Stimulated activated naive CD8-positive, alpha-beta T cell treated with anti-CD3 and anti-CD28 coated beads, Interleukin-15, Interleukin-2, amounts not matched to agents 100 U/mL and 50 U/mL, for 24 hours (primary cell): ENCODE measurements at places on chromosomes 12 and 14.

- no peak for DNase-seq
Observed at GRCh38 chr12:62268956-62269355, 8.8 kb downstream of the USP15 start.

GRCh38 chr14:20434701-20435581, 1.0 kb downstream of the KLHL33 start:
- DNase-seq, result no peak

DNA sequence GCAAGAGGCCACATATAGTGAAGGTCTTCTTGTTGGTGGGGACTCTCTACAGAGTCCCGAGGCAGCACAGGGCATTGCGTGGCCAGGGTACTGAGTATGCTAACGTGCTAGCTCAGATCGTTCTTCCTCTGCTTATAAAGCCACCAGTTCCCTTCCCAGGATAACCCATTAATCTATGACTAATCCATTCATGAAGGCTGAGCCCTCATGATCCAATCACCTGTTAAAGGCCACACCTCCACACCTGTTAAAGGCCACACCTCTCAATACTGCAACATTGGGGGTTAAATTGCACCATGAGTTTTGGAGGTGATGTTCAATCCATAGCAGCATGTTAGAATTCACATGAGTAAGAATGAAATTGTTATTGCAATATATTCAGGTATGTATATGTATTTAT, 12.8 kb upstream of the YARS2 start:
- no peak for DNase-seq

- no peak for DNase-seq
Observed at GRCh38 chr14:69673578-69674305, 62.3 kb downstream of the SUSD6 start.

DNA sequence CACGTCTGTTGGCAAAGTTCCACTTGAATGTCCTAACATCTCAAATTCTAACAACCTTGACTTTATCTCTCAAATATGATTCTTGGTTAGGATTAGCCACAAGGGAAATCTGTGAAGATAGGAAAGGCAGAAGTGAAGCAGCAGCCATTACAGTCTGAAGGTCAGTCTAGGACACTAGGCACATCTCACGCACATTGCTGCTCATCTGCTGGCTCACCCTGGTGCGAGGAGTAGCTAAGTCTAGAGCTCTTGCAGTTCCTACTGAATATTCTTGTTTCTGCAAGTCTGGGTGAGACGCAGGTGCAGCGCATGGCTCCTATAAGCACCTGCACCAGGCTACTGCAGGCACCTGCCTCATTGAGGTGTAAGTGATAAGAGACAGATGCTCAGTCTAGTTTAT, 6.4 kb upstream of the SLC25A3 start:
- DNase-seq, result no peak

GRCh38 chr12:89706986-89707702, 1.5 kb downstream of the ATP2B1 start:
- peak; percentile 9 for DNase-seq

DNA sequence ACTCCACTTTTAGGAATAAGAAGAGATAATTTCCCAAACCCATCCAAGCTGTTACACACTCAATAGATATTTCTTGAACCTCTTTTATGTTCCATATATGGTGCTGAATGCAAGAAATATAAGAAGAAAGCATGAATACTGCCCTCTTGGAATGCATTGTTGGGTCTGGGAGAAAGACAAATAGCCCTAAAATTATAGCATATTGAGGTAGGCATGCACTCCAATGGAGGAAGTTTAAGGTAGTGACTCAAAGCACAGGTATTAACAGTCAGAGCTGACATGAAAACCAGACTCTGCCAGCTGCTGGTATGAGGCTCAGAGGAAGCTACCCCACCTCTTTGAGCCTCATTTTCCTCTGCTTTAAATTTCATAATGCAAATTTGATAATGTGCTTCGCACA, 261.3 kb upstream of the NOS1 start:
- DNase-seq, result no peak

- no peak for DNase-seq
Observed at GRCh38 chr14:92874962-92875661, 47.8 kb upstream of the CHGA start.

GRCh38 chr14:31886156-31886835, 190.8 kb upstream of the ARHGAP5 start:
- DNase-seq, result no peak

- no peak for DNase-seq
Observed at GRCh38 chr14:49240383-49240782, 345.8 kb downstream of the RPS29 start.

GRCh38 chr12:115511986-115512711, 765.3 kb downstream of the MED13L start:
- DNase-seq, result no peak

GRCh38 chr14:66005900-66006434, 480.2 kb upstream of the CCDC196 start:
- no peak for DNase-seq

DNA sequence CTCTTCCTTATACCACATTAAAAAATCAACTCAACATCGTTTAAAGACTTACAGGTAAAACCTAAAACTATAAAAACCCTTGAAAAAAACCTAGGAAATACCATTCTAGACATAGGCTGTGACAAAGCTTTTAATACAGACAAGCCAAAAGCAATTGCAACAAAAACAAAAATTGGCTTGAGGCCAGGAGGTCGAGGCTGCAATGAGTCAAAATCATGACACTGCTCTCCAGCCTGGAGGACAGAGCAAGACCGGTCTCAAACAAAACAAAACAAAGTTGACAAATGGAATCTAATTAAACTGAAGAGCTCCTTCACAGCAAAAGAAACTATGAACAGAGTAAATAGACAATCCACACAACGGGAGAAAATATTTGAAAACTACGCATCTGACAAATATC, 1057.8 kb downstream of the FSCB start:
- no peak for DNase-seq

GRCh38 chr12:124609041-124609989, 41.9 kb upstream of the NCOR2 start:
- peak; percentile 77 for DNase-seq

DNA sequence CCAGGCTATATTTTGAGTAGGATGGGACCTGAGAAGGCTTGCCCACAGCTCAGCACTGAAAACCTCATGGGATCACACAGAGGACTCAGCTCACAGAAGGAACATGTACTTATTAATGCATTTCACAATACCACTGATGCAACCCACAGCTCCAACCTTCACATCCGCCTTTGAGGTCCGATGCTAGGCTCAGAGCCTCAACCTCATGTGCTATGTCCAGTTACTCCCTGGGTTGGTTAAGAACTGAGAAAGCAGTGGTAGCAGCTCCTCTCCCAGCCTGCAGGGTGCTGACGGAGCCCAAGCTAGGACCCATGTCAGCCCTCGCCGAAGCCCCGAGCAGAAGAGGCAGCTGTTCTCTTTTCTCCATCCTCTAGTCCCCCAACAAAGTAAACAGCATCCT, 52.9 kb downstream of the SPTB start:
- DNase-seq, result no peak

DNA sequence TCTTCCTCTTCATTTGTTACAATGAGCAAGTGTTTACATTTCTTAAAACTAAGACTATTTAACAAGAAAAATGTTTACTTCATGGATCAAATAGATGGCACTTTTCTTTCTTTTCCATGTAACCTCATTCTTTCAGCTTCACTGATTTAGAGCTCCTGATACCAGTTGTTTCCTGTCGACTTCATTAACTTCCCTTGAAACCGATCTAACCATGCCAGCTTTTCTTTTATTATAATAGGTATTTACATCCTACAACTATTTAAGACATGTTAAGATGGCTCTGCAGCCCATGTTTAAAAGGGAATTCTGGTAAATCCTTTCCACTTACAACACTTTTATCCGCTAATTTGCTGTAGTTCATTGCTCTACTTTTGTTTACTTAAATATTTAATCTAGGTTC, 107.3 kb upstream of the DCN start:
- no peak for DNase-seq

DNA sequence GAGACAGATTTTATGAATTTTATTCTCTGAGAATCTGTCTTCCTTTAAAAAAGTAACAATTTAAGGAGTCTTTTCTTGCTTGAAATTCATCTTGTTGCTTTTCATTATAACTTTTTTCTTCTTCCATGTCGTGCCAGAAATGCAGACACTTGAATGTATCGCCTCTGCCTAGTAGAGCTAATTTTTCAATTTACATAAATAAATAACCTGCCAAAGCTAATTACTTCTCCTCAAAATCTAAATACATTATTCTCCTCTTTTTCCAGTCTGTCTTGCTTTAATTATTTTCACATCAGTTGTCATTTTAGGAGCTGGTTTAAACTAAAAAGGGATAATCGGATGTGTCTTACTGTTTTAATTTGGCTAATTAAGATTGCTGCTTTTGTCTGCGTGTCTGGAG, 711.1 kb upstream of the SEL1L start:
- DNase-seq, result no peak

GRCh38 chr12:6603095-6603567, 4.0 kb downstream of the CHD4 start:
- DNase-seq, result peak; percentile 41

GRCh38 chr14:104798300-104799243, 2.3 kb upstream of the ZBTB42 start:
- no peak for DNase-seq
